Right ventricle myocardium superior (tissue), 1 donor: ENCODE measurements at places on chromosomes 16 and 17. TPM values are rescaled to one million over a fixed set of nuclear protein-coding genes. Genes with fewer than 3 reads are reported as not detected.
A peak's percentile ranks its signal among the peaks of the same experiment; 100 is the strongest.

DNA sequence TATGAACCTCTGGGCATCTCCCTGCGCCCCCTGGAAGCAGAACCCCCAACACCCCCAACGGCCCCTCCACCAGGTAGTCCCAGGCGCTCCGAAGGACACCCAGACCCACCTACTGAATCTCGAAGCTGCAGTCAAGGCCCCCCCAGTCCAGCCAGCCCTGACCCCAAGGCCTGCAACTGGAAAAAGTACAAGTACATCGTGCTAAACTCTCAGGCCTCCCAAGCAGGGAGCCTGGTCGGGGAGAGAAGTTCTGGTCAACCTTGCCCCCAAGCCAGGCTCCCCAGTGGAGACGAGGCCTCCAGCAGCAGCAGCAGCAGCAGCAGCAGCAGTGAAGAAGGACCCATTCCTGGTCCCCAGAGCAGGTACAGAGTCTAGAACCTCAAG, 1.5 kb downstream of the BCL6B start:
- no peak for DNase-seq

DNA sequence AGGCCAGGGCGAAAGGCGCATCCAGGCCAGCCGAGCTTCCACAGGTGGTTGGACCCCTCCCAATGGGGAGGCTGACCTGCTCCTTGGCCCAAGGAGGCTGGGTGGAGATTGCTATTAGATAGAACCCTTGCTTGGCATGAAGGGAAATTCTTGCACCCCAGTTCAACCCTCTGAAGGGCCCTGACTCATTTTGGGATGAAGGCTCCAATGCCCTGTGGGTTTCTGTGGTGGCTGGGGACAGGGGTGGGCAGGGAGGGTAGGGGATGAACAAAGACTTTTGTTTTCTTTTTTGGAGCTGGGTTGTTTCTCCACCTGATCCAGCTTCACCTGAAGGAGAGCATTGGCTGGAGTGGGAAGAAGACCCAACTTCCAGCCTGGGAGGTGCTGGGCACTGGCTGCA, 16.7 kb upstream of the TBX21 start:
- DNase-seq, result no peak

DNA sequence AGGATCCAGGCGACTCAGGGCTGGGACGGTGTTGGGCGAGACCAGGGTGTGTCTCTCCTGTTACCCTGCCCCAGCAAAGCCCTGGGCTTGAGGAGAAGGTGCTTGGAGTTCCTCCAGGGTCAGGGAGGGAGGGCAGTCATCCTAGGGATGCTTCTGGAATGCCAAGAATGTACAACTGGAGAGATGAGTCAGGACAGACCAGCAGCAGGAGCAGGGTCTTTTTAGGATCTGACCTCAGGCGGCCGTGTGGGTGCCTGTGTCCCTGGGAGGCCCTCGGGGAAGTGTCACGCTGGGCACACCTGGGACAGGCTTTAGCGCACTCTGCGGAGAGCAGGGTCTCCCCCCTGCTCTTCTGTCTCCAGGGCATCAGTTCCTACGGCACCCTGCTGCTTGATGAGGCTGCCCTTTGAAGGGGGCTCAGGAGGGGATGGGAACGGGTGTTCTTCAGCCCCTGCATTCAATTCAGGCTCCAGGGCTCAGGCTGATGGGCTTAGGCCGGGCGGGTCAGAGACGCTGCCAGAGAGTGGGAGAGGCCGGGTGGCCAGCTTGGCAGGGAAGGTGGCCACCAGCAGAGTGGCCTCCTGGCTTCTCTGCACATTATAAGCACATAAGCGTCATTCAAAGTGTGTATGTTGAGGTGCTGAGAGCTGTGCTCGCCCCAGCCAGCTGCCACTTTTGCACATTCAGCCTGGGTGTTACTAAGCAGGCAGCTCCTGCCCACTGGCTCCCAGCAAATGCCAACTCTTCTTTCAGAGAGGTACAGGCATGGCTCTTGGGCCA, 8.4 kb upstream of the MTSS2 start:
- no peak for DNase-seq

DNA sequence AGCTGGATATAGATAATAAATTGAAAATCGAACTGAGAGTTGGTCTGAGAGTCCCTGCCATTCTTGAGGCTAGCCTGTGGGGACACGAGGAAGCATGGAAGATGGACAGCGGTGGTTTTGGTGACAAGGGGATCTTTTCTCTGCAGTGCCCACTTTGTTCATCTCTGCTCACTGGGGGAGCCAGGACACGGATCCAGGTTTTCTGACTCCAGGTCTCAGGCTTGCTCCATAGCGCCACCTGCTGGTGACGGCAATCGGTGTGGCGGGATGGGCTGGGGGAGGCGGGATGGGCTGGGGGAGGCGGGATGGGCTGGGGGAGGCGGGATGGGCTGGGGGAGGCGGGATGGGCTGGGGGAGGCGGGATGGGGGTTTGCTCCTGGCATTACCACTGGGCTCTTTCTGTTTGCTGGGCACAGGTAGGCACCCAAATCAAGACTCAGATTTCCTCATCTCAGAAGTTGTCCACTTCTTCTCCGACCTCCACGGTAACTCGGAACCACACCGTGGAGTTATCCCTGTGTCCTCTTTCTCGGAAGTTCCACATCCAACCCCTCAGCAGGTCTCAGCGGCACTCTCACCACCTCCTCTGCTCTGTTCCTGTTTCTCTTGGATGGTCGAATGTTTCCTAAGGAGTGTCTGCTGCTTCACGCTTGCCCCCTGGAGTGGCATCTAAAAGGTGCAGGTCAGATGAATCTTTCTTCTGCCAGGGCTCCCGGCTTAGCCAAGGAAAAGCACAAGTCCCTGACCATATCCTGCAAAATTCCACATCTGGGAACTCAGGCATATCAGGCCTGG, 142.4 kb downstream of the CYLD start:
- no peak for DNase-seq

- no peak for DNase-seq
These were observed 11.5 kb downstream of the VEZF1 start for GRCh38 chr17:57976594-57976993.

DNA sequence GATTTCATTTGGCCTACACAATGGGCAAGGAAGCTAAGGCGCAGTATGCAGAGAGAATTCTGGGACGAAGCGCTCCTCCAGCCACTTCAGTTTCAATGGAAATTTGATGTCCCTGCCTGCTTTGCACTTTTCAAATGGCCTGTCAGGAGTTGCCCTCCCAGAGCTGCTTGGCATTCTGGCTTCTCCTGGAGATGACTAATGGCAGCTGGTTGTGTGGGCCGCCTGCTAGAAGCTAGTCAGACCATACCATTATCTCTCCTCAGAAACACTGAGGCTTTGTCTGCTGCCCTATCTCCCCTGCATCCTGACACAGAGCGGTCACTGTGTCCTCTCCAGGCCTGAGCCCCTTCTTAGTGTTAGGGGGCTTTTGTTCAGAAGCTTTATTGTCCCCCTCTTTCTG, 180.1 kb downstream of the SPECC1 start:
- no peak for DNase-seq

DNA sequence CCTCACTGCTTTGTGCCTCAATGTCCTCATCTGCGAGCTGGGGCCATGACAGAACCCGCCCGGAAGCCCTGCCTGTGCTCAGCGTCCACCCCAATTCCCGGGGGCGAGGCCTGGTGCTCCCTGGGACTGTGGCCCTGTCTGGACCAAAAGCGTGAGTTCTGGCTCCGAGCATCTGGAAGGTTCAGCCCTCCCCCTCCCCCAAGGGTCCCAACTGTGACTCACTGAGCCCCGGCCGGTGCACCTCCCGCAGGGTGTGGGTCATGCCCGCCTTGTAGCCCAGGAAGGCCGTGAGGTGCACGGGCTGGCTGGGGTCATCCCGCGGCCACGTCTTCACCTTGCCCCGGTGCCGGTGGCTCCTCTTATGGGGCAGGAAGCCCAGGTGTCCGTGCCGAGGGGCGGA, 755 bp downstream of the RPL3L start:
- peak; percentile 44 for DNase-seq

GRCh38 chr17:62024866-62025265, 40.2 kb downstream of the MED13 start:
- no peak for DNase-seq

RASD1 gene
- total RNA-seq, result 39.8 TPM

- no peak for DNase-seq
These were observed 164.4 kb upstream of the GSE1 start for GRCh38 chr16:85448557-85449190.
